ENCODE measurements at places on chromosomes 12 and 14. TPM values are rescaled to one million over a fixed set of nuclear protein-coding genes. Genes with fewer than 3 reads are reported as not detected.

GRCh38 chr14:99518441-99519346 lies 37.5 kb downstream of the CCNK start:
- peak; percentile 74 for DNase-seq

The NTS gene
- total RNA-seq, result not detected

DNA sequence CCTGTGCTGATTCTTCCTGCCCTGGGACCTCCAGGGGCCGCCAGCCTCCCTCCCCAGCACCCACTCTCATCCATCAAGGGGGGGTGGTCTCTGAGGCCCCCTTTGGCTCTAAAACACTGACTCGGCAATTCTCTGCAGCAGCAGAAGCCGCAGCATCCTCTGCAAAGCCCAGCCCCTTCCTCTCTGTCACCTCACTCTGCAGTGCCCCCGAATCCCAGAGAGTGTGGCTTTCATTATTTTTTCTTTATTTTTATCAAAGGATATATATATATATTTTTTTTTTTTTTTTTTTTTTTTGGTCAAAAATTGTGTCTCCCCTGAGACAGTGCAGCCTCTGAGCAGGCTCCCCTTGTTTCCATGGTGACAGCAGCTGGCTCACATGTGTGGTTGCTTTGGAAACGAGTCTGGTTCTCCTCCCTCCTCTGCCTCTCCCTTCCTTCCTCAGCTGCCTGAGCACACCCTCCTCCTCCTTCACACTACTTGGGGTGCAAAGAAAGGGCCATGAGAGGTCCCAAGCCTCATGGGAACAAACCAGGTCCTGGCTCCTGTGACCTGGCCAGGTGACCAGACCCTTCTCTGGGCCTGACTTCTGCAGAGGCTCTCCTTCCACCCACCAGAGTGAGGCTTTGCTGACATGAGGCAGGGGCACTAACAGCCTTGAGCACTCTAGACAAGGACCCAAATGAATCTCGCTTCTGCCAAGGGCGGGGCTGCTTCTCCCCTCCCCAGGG lies 100.5 kb downstream of the LRRC74A start:
- DNase-seq, result no peak

DNA sequence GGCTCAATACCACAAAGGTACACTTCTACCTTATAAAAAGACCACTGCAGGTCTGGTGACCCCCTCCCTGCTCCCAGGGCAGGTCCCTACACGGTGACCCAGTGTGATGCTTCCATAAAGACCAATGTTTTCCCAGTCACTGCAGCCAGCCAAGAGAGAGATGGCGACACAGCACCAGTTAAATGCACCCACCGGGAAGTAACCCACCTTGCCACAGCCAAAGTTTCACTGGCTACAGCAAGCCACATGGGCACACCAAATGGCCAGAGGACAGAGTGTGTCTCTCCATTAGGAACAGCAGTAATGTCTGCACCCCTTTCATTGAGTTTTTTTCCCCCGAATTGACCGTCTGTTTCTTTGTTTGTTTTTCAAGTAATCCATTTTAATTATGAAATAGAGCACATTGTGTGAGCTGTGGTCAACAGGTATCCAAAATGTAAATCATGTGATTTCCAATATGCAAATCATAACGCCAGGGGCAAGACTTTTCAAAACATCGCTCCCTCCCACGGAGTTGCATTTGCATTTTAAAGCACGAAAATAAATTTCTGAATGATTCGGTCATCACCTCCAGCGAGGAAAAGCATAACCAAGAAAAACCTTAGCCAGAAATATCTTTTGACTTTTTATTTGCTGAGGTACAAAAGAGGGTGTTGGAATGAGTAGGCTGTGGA lies 48.9 kb upstream of the EML1 start:
- DNase-seq, result peak; percentile 18

- no peak for DNase-seq
Observed at GRCh38 chr12:124236625-124237031, 58.3 kb upstream of the RFLNA start.

The NELL2 gene
- total RNA-seq, result 0.81 TPM

- DNase-seq, result no peak
Observed at GRCh38 chr12:129753586-129753985, 150.2 kb downstream of the TMEM132D start.

The FGF23 gene
- total RNA-seq, result not detected

DNA sequence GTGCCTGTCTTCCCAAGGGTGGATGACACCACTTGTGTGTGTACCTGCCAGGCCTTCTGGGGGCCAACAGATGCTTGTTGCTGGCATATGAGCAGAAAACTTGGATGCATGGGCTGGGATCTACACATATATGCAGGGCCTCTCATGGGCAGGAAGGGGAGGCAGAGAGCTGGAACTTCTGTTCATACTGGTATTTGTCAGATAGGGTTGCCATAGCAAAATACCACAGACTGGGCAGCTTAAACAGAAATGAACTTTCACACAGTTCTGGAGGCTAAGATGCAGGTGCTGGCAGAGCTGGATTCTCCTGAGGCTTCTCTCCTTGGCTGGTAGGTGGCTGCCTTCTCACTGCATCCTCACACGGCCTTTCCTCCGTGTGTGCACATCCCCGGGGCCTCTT lies 121.8 kb downstream of the SUDS3 start:
- peak; percentile 6 for DNase-seq

The SMCO2 gene
- 0.93 TPM for total RNA-seq

DNA sequence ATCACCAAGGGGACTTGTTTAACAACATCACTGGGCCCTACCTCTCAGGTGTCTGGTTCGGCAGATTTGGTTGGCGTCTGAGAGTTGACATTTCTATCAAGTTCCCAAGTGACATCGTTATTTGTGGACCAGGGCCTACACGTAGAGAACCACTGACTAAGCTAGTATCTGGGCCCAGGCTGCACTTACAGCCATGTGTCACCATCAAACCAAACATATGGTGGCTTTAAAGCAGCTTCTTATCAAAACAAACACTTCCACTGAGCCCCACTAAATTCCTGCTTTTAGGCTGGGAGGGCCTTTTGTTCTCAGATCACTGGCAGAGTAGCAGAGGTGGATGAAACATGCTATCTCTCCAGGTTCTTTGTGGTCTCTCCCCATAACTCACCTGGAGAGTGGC lies 220.5 kb downstream of the PELI2 start:
- peak; percentile 48 for DNase-seq

- no peak for DNase-seq
Observed at GRCh38 chr12:67046062-67046461, 223.1 kb upstream of the CAND1 start.

The SART3 gene
- 79.2 TPM for total RNA-seq

- DNase-seq, result no peak
Observed at GRCh38 chr12:2190085-2190484, 137.3 kb downstream of the CACNA1C start.

GRCh38 chr14:51871846-51872245 lies 11.4 kb downstream of the GNG2 start:
- no peak for DNase-seq

The CRACR2A gene
- total RNA-seq, result 15.4 TPM

The KLRB1 gene
- total RNA-seq, result not detected

DNA sequence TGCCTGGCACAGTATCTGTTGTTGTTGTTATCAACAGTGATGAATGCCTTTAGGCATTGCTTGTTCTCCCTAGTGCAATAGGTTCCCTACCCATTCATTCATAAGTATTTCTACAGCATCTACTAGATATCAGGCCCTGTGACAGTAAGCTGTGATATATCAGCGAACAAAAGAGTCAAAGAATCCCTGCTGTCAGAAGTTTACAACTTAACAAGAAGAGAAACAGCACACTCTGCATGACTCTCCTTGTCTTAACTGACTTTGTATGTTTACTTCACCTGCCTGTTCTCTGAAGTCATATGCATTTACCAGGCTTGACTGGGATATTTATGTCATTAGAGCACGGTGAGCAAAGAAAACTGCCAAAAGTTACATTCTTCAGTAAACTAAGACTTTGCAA lies 452.2 kb upstream of the RPL10L start:
- DNase-seq, result no peak

The ESRRB gene
- not detected for total RNA-seq

DNA sequence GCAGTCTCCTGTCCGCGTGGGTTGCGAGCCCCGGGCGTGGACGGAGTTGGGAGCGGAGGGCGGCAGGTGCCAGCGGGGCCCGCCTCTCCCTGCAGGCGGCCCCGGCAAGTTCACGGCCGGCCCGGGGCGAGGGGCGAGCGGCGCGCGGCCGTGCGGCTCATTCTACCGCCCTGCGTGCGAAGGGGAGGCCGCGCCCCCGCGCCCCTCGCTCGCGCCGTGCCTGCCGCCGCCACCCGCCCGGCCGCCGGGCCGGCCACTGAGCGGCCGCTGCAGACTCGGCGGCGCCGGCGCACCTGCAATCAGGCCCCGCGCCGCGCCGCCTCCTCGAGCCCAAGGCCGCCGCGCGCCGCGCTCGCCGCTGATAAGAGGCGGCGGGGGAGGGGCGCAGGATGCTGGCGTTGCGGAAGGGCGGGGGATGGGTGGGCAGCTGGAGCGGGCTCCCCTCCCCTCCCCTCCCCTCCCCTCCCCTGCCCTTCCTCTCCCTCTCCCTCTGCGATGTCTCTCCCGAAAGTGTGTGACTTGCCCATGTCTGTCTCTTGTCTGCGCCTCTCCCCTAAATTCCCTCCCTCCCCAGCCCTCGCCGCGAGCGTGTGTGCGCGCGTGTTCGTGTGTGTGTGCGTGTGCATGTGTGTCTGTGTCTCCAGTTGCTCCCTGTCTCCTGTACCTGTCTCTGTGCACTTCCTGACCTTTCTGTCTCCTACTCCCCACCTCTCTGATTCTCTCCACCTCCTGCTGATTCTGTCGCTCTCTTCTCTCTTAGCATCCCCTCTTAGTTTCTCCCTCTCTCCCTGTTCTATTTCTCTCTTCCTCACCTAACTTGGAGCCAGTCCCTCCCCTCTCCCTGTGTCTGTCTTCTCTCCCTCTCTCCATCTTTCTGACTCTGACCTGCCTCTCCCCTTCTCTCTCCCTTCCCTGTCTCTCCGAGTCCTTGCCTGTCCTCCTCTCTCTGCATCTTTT lies 768.1 kb upstream of the TBX3 start:
- no peak for DNase-seq

The ABCD2 gene
- not detected for total RNA-seq

The DIO3 gene
- 0.53 TPM for total RNA-seq

The GDF3 gene
- 0.41 TPM for total RNA-seq

GRCh38 chr14:38662781-38663180 lies 406.9 kb upstream of the CLEC14A start:
- DNase-seq, result peak; percentile 3

GRCh38 chr12:3836641-3837040 lies 36.6 kb downstream of the PARP11 start:
- no peak for DNase-seq

DNA sequence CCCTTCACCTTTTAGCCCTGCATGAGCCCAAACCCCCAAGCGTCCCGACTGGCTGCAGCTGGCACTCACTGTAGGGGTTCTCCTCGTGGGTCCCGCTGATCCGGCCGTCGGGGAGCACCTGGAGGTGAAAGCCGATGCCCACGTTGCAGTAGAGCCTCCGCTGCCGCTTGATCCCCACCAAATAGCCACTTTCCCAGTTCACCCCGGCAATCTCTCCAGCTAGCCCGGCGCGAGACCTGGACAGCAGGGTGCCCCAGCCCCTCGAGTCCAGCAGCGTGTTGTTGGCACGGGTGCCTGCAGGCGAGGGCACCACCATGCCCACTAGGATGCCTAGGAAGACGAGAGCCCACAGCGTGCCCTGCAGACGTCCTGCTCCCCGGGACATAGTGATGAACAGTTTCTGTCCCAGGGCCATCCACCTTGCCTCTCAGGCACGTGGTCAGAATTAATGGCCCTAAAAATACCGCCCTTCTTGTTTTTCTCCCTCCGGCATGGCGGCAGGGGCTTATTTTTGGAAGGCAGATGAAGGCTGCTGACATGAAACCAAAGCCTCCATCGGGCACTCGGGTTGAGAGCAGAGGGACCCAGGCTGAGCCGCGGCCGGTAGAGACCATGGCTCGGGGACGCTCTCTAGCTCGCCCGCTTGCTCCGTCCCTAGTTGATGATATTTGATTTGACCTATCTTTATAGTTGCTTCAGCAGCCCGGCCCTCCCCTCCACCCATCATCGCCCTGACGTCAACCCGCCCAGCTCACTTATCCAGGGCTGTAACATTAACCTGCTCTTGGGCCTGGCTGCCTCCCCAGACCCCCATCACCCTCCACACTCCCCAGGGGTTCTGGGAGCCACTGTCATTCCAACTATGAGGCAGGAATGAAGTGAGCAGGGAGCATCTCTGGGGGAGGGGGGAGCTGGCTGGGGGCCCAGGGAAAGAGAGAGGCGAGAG lies at the start of gene FGF6:
TSS of gene FGF6 (minus strand) at position 660 of the 946 bp plus-strand sequence. CDS start at position 415, 245 bp downstream.
- no peak for DNase-seq

DNA sequence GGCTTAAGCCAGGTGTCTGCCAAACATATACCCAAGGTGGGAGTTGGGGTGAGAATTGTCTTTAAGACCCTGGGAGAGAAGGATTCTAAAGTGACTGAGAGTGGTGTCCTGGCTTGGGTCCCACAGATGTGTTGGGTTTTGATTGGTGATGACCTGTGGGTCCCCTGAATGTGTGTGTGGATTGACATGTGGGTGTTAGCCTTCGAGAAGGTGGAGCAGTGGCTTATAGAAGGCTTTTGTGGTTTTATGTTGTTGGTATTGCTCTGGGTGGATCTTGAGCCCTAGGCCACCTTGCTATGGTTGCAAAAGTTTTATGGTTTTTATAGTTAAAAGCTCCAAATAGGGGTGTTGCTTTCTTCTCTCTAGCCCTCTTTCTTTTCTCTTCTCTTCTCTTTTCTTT lies 29.7 kb downstream of the PLEKHG3 start:
- no peak for DNase-seq

The KRT73 gene
- total RNA-seq, result not detected

DNA sequence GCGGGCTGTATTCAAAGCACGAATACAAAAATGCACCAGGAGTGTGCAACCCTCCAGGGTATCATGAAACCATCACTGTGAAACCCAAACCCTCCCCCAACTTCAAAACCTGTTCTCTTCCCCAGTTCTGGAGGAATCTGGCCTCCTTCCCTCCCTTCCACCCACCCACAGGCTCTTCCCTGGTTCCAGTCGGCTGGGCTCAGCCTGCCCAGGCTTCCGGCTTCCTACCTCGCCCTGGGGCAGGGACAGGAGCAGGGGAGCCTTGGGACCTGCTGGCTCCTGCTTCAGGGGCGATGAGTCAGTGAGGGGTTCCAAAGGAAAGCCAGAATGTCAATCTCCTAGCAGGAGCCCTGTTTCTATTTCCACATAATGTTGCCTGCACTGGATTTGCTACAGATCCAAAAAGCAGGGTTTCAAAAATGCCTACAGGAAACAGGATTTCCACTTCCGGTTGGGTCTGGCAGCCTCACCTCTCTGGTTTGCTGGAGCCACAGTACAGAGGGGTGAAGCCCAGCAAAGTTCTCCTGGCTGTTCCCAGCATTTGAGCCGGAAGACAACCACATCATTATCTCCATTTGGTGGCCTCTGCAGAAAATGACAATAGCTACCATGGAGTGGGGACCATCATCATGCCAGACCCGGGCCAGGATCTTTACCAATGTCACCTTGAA lies 278.3 kb downstream of the DPF3 start:
- no peak for DNase-seq

DNA sequence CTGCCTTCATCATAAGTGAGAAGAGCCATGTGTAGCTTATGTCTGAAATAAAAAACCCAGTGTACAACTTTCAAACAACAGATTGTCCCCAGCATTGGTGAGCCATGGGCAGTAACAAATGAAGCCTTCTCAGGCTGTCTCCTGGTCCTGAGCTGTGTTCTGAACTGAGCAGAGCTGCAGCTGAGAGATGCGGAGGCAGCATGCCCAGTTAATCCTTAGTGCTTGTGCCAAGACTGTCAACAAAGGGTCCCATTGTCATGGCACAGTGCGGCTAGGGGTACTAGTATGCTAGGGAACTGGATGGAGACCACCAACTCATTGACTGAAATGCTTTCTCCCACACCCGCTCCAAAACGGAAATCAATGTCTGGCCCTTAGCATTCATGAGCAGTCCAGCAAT lies 154.3 kb downstream of the RMST start:
- no peak for DNase-seq

Measured in Caco-2 (cell line).